ENCODE measurements at places on chromosomes 16 and 17.

GRCh38 chr17:41529491-41529915 is 1.4 kb upstream of the KRT19 start:
- no peak for DNase-seq

DNA sequence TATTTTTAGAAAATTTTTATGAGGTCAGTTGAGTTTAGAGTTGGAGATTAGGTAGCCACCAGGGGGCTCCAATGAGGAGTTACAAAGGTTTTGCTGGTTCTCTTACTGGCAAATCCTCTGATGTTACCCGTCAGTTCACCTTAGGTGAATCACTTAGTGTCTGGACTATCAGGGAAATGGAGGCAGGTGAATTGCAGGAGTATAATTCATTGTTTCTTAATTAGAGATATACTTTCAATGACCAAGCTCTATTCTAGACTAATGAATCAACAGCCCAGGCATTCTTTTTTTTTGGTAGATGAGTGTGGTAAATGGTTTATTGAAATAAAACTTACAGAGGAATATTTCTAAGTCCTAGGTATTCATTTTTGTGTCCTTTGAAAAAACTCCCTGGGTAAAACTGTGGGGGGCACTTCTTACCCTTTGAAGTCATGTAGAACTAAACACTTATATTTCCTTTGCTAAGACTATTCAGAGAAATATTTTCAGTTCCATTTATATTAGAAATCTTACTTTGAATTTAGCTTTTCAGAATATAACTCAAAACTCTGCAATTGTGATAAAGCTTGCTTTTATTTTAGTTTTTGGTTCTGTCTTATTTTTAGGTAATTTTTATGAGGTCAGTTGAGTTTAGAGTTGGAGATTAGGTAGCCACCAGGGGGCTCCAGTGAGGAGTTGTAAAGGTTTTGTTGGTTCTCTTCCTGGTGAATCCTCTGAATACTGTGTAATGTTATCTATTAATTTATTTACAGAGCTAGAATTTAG is 17.7 kb downstream of the PSMD11 start:
- DNase-seq, result peak; percentile 66

DNA sequence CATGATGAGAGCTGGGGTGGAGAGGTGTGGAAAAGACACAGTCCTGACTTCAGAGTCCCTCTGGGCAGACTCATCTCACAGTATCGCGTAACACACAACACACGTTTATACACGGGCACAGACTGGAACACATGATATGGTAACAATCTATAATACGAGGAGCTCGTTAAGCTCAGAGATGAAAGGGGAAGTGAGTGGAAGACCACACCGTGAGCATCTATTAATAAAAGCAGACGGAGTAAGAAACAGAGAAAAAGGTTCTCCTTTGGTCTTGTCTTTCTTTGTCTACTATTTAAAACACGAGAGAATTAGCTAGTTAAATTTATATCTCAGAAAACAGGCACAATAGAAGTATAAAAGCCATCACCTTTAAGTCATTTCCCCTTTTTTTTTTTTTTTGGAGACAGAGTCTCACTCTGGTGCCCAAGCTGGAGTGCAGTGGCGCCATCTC is 13.5 kb downstream of the ANKRD11 start:
- DNase-seq, result no peak

DNA sequence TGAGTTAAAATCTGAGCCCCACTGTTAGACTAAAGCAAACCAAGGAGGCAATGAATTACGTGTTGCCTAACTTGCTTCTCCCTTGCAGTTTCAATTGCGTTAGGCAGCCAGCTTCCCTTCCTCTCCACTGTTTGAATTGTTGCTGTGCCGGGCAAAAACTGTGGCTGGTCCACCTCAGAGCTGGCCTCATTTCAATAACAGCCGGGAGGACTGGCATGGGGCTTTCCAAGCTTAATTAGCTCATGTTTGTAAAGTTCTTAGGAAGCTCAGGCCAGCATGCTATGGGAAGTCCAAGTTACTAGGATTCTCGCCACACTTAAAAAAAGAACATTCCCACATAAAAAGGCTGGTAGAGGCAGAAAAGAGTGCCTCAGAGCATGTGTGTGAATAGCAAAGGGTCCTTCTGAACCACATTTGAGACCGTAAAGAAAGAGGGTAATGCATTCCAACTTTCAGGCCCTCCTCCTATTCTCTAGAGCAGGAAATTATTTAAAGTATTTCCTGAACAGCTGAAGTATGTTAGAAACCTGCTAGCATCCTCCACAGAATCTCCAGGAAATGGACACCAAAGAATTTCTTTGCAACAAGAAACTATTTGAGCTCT is 79.0 kb upstream of the SMURF2 start:
- no peak for DNase-seq

DNA sequence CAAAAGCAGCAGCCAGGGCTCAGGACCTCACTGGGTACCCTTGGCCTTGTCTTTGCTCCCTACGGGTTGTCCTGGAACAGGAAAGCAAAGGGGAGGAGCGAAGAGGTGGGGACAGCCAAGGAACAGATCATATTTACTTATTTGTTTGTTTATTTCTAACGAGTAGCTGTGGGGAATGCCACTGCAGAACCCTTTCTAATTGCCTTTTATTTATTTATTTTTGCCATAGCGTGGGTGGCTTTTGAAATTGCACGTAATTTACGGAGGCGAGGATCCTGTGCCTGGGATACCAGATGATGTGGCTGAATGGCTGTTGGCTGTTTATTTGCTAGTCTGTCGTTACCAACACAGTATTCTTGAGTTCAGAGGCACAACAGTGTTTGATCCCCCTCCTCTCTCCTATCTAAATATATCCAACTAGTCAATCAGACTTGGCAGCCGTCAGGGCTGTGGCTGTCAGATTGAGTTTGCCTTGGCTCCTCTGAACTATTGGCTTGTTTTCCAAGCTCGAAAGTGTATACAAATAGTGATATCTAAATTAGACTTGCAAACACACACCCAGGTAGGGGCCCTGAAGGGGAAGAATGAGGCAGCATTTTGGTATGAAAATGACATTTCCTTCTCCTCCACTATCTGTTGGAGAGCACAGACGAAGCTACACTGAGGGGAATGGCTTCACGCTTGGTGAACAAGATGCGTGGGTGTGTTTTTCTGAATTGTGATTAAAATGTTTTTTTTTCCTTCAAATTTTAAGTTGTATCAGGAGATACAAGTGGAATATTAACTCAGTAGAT is 110.4 kb downstream of the MSI2 start:
- DNase-seq, result no peak

GRCh38 chr16:12447556-12447955 is 356.1 kb downstream of the CPPED1 start:
- no peak for DNase-seq

DNA sequence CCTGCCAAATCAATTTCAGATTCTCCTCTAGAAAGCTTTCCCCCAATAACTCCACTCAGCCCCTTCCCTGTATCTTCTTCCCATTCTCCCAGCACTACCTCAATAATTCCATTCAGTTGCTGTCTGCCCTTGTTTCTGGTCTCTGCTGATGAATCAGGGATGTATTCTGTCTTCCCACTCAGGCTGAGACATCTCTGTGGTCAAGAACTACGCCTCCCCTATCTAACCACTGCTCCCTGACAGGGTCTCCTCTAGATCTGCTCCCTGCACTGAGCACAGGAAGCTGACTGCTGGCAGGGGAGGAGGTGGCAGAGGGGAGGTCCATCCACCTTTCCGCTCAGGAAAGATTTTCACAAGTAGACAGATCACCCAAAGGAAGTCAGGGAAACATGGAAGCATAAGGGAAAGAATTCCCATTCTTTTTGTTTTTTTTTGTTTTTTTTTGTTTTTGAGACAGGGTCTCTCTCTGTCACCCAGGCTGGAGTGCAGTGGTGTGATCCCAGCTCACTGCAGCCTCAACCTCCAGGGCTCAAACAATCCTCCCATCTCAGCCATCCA is 16.9 kb upstream of the SP2 start:
- DNase-seq, result no peak

- DNase-seq, result no peak
Measured at GRCh38 chr17:67574658-67575293, 143.0 kb upstream of the NOL11 start.

- no peak for DNase-seq
Measured at GRCh38 chr16:88812513-88813268, 963 bp upstream of the APRT start.

DNA sequence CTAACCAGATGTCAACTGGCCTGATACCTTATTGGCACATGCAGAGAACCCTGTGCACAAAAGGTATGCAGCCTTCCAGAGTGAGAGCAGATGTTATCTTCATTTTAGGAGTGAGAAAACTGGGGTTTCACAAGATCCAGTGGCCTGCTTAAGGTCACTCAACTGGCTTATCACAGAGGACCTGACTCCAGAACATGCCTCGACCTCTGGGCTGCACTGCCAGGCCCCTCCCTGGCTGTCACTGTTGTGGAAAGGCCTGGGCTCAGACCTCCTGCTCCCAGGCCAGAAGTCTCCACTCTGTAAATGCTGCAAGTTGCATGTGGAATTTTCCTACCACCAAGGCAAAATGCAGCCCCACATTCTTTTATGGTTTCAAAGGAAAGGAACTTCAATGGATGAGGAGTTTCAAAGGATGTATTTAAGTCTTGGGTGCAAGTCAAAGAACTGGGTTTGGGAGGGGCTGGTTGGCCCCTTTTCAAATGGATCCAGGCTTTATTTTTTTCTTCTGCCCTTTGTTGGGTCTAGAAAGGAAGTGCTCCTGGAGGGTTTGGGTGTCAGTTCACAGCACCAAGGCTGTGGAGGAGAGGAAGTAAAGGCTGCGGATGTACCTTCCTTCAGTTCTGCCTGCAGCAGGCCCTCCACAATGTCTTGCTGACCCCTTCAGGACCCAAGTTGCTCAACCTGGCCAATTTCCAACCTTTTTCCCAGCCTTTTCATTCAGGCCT is 30.4 kb upstream of the SMPD3 start:
- no peak for DNase-seq

DNA sequence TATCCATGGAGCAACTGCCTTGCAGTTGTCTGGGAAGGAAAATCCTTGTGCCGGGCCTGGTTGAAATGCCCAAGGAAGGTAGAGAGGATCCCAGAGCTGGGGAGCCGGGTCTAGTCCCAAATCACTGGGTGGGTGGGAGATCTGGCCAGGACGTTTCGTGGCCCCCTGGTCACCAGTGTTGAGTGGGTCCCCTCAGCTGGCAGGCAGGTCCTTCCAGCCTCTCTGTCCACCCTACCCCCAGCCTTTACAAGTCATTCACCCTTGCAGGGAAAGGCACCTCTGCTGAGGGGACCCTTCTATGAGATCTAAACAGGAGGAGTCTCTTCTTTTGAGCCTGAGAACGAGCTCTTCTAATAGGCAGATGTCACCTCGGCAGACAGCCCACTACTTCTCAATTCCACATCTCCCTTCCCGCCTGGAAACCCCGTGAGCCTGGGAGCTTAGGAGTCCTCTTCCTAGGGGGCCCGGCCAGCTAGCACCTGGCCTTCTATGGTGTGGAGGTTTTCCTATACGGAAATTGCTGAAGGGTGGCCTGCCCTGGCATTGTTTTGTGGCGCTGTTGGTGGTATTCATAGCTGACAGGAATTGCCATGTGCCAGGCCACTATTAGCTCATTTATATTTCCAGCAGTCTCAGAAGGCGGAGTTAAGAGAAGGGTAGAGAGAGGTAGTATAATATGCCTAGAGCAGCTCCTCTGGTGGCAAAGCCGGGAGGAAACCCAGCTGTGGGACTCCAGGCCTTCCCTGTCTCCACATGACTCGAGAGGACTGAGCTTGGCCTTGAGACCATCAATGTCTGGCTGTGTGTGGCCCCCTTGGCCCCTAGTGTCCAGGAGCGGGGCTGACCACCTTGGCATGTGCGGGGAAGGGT is 13.3 kb downstream of the MPRIP start:
- no peak for DNase-seq

- DNase-seq, result no peak
Measured at GRCh38 chr16:26791169-26791568, 275.6 kb upstream of the C16orf82 start.

DNA sequence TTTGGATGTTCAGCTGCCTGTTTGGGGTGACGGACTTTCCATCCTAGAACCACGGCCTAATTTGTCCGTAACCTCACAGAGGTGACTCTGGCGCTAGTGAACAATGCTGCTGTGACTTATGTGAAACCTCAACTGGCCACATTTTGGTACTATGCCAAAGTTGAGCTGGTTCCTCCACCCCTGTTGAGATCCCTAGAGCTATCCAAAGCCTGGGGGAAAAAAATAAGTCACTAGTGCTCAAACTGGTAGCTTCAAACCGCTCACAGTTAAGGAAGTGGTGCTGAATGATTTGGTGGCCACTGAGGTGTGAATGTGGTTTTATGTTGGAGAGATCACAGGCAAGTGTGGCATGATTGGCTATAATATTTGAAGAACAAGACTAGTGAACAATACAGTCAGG is 11.3 kb upstream of the TUBG2 start:
- DNase-seq, result no peak

DNA sequence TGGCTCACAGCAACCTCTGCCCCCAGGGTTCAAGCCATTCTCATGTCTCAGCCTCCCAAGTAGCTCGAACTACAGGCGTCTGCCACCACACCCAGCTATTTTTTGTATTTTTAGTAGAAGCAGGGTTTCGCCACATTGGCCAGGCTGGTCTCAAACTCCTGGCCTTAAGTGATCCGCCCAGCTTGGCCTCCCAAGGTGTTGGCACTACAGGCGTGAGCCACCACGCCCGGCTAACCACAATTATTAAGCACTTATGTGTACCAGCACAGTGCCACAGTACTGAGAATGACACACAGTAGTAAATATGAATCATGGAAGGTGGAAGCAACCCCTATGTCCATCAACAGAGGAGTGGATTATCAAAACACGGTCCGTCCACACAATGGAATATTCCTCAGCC is 49.8 kb downstream of the COTL1 start:
- DNase-seq, result no peak

GRCh38 chr16:48156790-48157209 is 1.0 kb upstream of the ABCC12 start:
- DNase-seq, result peak; percentile 68

DNA sequence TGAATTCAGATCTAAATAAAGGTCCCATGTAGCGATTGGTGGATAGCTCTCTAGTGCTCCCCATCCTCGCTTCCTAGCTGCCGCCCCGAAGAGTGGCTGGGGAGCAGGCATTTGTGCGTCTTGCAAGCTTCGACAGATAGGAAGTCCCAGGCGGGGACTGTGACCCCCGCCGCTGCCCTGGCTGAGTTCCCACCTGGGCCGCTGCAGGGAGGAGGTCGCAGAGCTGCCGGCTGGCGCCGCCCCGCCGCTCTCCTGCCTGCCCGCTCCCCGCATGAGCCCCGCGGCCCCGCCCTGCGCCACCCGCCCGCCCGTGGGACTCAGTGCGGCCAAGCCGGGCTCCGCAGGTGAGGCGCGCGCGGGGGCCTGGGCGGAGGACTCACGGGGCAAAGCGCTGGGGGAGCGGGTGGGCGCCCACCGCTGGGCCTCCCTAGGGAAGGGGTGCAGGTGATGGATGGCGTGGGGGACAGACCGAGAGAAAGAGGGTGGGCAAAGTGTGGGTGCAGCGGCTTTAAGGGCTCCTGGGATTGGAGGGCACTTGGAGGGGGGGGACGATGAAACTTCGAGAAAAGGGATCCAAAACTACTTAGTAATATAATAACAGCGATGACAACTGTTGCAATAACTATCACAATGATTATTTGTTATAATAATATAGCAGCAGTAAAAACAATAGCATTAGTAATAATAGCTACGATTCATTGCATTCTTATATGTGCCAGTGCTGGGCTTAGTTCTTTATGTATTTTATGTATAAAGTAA is at the start of gene OTOA:
OTOA (plus strand) TSS at position 80 of the 759 bp plus-strand sequence. CDS start 14,547 bp downstream, outside the sequence.
- peak; percentile 3 for DNase-seq

GRCh38 chr17:5096731-5097100 is 15.0 kb downstream of the ZNF232 start:
- no peak for DNase-seq

- no peak for DNase-seq
Measured at GRCh38 chr16:180101-180675, at the start of gene HBQ1. HBQ1 (plus strand) TSS chr16:180459; CDS start chr16:180487, 28 bp downstream.
